Spleen (tissue), 13 donors: ENCODE measurements at places on chromosomes 3 and 15. TPM values are rescaled to one million over a fixed set of nuclear protein-coding genes. Genes with fewer than 3 reads are reported as not detected.

GRCh38 chr3:154235330-154235729 is 89.0 kb downstream of the DHX36 start:
- no peak overlapping the region for H3K27ac ChIP-seq
- no peak for DNase-seq
- H3K4me3 ChIP-seq, result no peak overlapping the region
- H3K36me3 ChIP-seq, result no peaks in the 10 kb centered on the region

DNA sequence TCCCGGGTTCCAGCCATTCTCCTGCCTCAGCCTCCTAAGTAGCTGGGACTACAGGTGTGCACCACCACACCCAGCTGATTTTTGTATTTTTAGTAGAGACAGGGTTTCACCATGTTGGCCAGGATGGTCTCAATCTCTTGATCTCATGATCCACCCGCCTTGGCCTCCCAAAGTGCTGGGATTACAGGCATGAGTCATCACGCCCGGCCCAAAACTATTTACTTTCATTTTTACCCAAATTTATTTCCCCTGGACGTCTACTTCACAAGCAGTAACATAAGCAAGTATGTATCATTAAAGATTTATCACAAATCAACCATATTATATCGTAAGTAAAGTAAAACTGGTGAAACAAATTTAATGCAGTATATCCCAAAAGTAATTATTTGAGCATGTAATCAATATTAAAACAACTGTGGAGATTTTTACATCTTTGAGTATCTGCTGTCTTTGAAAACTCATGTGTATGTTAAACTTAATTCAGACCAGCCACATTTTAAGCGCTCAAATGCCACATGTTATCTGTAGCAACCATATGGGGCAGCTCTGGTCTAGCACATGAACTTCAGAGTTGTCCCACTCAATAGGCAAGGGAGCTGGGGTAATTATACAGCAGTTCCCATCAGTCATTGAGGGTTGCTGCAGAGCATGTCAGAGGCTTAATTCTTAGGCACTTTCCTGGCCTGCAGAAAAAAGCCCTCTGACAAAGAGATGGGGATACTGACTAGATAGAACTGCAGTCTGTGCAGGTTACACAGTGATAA is 185.7 kb upstream of the CTDSPL start:
- no peak for DNase-seq
- no peak overlapping the region for H3K4me3 ChIP-seq
- no peaks in the 10 kb centered on the region for H3K36me3 ChIP-seq
- H3K27me3 ChIP-seq, result no peaks in the 10 kb centered on the region

- H3K4me1 ChIP-seq, result peaks cover 30% of the 10 kb centered on the region
- no peaks in the 10 kb centered on the region for H3K27me3 ChIP-seq
- H3K36me3 ChIP-seq, result no peaks in the 10 kb centered on the region
- H3K4me3 ChIP-seq, result no peak overlapping the region
Observed at GRCh38 chr3:58207954-58208353, 2.8 kb downstream of the DNASE1L3 start.

DNA sequence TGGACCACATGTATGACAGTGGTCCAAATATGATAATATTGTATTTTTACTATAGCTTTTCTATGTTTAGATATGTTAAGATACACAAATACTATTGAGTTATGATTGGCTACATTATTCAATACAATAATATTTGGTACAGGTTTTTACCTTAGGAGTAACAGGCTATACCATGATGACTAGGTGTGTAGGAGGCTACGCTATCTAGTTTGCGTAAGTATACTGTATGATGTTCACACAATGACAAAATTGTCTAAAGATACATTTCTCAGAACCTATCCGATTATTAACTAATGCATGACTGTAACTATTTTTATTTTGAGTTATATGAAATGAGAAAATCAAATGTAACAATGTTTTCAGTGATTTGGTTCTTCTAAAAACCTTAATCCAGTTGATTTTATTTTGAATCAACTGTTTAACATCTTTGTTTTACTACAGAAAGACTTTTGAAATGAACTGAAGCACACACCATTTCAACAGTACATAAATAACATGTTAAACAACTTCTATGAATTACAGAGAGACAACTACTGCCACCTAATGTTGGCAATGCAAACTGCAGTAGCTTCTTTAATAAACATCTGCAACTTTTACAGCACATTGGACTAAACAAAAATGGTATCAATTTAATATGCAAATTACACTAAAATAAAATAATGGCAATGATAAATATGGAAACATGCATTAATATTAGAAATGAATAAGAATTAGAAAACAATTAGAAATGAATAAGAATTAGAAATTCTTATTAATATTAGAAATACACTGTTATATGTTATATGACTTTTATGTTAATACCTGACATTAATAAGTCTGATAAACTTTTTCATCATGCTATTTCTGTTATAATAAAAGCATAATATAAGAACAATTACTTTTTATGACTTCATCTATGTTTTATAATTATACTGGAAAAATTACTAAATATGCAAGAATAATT is 255.7 kb downstream of the MBNL1 start:
- H3K4me3 ChIP-seq, result no peak overlapping the region
- H3K4me1 ChIP-seq, result no peaks in the 10 kb centered on the region
- H3K27me3 ChIP-seq, result no peaks in the 10 kb centered on the region
- H3K27ac ChIP-seq, result no peak overlapping the region
- DNase-seq, result no peak

DNA sequence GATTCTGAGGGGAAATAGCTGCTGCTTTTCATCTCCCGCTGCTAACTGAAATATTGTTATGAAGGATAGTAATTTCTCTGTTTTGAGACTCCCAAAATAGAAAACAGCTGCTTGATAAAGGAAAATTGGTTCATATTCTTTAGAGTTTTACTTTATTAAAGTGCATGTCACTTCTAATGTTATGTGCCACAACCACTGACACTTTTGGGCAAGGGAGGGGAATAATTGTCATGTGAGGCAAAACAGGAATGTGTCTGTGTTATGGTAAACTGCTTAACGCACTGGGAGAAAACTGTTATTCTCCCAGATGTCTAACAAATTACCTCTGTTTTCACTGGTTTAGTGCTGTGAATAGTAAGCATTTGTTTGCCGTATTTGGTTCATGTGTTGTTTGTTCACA is 201.6 kb downstream of the PDZRN3 start:
- H3K36me3 ChIP-seq, result no peaks in the 10 kb centered on the region
- no peak overlapping the region for H3K27ac ChIP-seq
- H3K27me3 ChIP-seq, result no peaks in the 10 kb centered on the region
- H3K4me1 ChIP-seq, result no peaks in the 10 kb centered on the region
- no peak for DNase-seq

GRCh38 chr3:39105687-39106063 is 1.8 kb downstream of the GORASP1 start:
- peaks cover 76% of the 10 kb centered on the region for H3K4me1 ChIP-seq
- peak overlapping the region; percentile 85 for H3K4me3 ChIP-seq
- DNase-seq, result no peak
- H3K27me3 ChIP-seq, result no peaks in the 10 kb centered on the region
- H3K36me3 ChIP-seq, result no peaks in the 10 kb centered on the region
- no peak overlapping the region for H3K27ac ChIP-seq

Gene RASGRP1
- 23.0 TPM for total RNA-seq
